ENCODE measurements at places on chromosomes 5 and 9.

- no peak for DNase-seq
Measured at GRCh38 chr5:72908664-72909063, 47.2 kb upstream of the FCHO2 start.

- DNase-seq, result no peak
Measured at GRCh38 chr9:121985792-121986494, 107.2 kb downstream of the TTLL11 start.

GRCh38 chr5:60206234-60206633, 312.7 kb upstream of the PDE4D start:
- no peak for DNase-seq

- DNase-seq, result peak; percentile 27
Measured at GRCh38 chr5:97888439-97888838, 705.4 kb upstream of the RIOK2 start.

DNA sequence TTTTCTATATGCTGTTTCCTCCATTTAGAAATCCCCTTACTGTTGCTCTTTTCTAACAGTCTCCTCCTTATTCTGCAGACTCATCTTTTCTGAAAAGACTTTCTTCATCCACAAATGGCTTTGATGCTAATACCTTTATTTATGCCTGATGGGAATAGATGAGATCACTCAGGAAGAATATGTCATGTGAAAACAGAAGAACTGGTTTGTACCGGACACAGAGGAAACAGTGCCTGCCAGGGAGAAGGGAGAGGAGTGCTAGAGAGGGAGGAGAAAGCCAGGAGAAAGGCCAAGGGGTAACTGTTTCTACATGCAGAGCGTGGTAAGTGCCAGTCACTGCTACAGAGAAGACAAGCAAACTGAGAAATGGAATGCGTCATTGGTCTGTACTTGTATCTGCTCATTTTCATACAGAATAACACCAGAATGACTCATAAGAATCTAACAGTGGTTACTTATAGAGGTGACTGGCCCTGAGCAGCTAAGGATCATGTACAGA, 45.9 kb upstream of the PJA2 start:
- DNase-seq, result peak; percentile 57

DNA sequence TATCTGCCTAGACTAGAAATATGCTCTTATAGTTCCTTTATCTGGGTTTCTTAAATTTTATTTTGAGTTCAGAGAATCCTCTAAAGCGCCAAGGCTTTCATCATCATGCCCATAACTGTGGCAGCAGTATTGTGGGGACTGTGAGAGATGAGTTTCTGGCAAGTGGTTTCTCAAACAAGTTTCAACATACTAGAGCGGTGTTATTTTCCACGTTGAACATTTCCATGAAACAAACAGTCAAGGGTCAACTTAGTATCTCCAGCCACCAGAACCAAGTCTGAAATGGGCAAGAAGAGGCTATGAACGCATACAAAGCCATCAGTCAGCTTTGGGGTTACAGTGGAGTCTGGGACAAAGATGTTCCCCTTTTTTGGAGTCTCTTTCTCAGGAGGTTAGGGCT, 40.3 kb downstream of the SERINC5 start:
- no peak for DNase-seq

DNA sequence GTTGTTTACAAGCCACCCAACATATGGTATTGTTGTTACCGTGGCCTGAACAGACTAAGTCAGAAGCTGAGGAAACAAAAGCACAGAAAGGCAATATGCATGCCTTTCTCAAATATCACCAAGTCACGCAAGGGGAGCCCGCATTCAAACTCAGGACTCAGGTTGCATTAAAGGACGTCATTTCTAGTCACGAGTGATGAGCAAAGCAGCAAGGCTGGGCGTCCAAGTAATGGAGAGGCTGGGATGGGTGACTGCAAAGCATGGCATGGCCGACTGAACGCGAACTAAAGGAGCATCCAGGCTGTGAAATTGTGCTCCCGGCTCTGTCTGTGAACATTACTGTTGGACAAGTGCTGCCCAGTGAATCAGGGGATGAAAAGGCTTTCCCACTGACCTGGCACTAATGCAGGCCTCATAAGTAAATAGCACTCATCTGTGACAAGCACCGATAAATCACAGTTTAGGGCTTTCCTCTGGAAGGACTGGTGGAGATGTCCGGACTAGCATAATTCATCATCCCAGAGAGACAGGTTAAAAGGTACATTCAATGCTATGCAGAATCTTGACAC, 202.8 kb downstream of the SPOCK1 start:
- DNase-seq, result no peak

DNA sequence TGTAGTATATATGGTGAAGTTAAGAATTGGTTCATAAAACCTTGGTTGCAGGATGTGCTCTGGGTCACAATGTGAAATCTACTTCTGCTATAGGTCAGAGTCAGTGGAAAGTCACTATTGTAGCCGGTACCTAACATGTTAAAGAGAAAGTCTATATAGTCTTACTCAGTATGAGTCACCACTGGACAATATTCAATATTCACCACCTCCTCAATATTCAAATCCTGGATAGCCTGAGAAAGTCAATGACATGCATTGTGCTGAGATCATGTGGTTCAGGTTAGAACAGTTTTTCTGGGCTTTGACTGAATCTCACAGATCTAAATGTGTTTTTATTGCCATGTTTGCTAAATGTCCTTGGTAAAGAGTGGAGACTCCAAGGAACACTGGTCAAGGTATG, 108.8 kb downstream of the HMHB1 start:
- no peak for DNase-seq

- no peak for DNase-seq
Measured at GRCh38 chr9:75953218-75953617, 62.7 kb downstream of the PCSK5 start.

GRCh38 chr9:11471321-11471720, 858.5 kb upstream of the PTPRD start:
- DNase-seq, result no peak

DNA sequence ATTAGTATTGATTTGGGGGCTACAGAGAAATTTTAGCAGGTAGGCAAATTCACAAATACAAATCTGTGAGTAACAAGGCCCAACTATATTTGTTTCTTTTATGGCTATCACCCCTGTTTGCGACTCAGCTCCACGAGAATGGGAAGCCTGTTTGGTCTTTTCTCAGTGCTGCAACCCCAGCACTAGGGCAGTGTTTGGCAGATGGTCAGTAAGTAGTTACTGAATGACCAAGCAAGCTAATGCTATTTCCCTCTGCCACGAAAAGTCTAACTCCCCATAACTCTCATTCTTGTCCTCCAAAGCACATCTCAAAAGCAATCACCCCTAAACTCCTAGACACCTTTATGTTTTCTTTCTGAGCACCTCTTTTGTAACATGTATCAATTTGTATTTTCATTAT, 245.6 kb downstream of the DNAH5 start:
- no peak for DNase-seq

- DNase-seq, result no peak
Measured at GRCh38 chr5:922436-923280, 30.0 kb downstream of the TRIP13 start.

- no peak for DNase-seq
Measured at GRCh38 chr5:905139-905642, 12.5 kb downstream of the TRIP13 start.

DNA sequence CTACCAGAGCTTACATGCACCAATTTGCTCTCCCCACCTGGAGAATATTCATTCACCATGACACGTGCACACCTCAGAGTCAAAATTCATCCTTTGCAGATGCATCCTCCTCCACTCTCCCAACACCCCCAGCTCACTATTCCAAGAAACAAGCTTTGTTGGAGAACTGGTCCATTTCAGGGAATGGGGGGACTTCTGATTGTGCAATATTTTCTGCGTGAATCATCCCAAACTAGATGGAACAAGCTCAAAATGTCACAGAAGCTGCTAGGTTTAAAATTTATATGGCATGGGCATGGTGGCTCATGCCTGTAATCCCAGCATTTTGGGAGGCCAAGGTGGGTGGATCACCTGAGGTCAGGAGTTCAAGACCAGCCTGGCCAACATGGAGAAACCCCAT, 3.6 kb downstream of the GLDC start:
- no peak for DNase-seq

GRCh38 chr5:108118813-108119514, 262.9 kb downstream of the FBXL17 start:
- no peak for DNase-seq

- DNase-seq, result no peak
Measured at GRCh38 chr9:121652021-121652837, 795 bp downstream of the DAB2IP start.

- no peak for DNase-seq
Measured at GRCh38 chr5:168214071-168214470, 77.4 kb upstream of the WWC1 start.

DNA sequence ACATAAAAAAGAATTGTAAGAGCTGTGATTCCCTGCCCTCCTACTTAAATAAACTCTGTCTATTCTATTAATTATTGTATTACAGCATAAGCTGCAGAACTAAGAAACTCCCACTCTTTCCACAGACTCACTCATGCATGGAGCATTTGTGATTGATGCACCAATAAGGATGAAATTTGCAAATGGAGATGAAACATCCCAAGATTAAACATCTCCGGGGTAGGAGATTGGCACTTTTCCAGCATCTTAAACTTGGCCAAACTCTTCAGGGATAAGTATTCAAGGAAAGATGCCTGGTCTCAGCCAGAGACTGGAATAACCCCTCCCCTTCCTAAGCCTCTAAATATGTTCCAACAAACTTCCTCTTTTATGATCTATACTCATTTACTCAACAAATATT, 472.0 kb downstream of the ACTL7B start:
- DNase-seq, result no peak

DNA sequence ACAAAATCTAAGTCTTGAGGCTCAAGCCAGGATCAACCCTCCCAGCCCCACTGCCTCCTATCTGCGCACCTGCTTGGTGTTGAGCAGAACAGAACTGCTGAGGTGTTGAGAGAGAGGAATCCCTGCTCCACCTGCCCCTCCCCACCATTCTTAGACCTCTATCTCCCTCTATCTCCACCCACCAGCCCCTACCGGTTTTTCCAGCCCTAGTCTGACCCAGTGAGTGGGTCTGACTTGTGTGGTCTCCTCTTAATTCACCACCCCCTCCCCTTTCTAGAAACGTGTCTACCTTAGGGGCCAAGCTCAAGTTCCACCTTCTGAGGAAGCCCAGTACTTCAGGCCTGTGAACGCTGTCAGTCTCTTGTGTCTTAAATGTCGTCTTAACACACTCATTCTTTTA, 93.7 kb downstream of the ARHGAP26 start:
- DNase-seq, result no peak

All from GM06990 (cell line).